ENCODE measurements at places on chromosomes 7 and 10.

DNA sequence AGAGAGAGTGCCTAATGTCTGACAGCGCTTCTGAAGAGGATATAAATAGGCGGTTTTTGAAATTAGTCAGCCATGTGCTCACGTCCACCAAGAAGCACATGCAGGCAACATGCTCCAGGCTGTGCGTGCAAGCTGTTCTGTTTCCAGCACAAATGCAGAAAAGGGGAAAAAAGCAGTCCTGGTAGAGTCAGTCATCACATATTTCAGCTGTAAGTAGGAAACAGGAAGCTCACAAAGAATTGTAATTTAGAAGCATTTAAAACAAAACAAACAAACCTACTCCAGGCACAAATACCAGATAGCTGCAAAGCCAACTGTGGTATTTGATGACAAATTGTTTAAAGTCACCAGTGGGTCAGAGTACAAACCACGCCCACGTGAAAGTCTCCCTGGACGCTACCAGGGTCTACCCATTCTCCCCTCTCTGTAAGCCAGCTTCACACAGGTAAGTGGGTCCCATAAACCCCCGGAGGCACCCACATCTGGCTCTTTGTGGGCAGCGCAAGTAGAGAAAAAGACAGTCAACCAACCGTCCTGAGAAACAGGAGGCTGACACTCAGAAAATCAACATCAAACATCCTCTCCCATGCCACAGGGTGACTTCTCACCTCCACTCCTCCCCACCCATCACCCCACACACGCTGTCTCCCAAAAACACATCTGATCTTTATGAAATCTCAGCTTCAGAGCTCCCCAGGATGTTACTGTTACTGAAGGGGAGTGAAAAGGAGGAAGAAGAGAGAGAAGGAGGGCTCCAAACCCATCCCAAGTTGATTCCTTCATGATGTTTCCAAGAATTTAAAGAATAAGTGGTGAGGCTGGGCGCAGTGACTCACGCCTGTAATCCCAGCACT lies 186.4 kb downstream of the FAM107B start:
- peak; percentile 86 for DNase-seq

GRCh38 chr7:93013446-93014061 lies 104.2 kb downstream of the SAMD9 start:
- no peak for DNase-seq

DNA sequence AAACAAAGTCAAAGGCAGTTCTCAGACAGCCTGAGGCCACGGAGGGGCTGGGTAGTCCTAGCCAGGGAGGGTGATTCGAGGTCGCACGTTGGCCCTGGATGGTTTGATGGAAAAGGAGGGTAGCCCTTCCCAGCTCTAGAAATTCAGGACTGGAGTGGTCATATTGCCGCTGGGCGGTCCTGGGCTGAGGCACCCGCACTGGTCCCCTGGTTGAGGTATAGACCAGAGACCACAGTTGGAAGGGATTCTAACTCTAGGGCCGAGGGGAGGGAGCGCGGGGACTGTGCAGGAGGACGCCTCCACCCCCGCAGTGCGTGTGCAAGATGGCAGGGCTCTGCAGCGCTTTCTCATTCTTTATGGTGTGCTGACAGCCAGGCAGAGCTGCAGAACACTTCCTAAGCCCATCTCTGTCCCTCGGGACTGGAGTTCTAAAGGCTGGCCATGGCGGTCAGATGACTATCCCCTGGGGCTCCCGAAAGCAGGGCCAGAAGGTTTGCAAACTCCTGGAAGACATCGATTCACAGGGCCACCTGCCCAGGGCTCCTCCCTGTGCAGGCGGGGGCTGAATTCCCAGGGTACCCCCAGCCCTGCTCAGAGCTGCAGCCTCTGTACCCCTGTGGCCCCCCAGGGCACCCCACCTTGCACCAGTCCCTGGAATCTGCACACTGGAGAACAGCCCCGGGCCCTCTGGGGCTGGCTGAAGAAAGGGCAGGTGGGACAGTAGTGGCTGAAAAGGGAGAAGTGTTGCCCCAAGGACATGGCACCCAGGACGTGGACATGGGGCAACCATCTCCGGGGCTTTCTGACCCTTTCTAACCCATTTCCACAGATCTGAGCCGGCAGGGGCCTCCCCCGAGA lies 51.0 kb upstream of the ELN start:
- DNase-seq = peak; percentile 62

DNA sequence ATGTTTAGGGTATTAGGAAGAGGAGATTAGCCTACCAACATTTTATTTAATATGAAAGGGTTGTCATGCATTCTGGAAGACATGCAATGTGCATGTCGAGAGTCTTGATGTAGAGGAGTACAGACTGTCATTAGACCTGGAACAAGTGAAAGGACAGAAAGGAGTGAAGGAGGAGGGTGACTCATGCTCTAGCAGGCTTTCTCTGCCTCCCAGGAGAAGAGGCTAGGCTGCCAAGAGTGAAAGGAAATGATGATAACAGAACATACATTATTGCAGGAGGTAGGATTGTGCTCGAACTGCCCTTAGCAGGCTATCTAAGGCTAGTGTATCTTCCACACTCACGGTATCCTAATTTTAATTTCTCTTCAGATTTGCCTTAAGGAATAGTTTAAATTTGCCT lies 228.8 kb downstream of the EXOC4 start:
- peak; percentile 35 for DNase-seq

DNA sequence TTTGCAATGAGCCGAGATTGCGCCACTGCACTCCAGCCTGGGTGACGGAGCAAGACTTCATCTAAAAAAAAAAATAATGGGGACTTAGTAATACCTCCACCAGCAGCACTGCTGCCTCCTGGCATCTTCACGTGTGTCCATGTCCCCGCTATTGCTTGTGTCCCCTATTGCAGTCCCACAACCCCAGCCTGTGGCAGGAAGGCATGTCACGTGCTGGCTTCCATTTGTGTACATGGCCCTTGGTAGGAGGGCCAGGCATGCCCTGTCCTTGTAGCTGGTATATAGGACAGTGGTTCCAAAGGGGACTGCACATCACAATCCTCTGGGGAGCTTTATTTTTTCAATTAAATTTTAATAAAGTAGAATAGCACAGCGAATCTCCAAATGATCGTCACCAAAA lies 5.7 kb downstream of the ZNF783 start:
- DNase-seq = no peak

DNA sequence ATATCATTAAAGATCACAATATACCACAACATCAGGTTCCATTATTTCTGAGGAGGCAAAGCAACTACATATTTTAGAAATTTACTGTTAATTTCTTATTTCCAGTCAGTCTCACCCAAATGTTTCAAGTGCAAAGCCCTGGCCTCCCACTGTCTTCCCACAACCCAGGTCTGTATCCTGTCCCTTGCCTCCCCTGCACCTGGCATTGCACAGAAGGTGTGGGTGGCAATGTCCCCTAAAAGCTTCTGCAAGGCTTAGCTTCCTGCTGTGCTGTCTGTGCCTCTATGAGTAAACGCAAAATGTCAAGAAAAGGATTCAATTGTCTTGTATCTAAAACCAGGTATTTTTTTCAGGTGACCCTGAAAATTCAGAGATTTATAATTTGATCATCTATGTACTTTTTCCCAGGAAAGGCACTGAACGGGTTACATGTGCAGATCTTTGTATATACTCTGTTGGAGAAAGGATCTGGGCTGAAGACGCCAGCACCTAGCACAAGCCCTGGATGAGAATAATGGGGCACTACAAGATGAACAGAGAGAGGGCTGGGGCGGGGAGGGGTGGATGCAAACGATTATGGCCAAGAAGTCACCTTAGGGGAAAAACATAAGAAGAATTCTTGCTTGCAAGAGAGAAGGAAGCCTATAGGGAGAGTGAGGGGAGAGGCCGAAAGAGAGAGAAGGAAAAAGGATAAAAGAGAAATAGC lies 3.1 kb upstream of the ANTXRL start:
- DNase-seq = no peak

GRCh38 chr7:151058781-151059366 lies 515 bp upstream of the SLC4A2 start:
- no peak for DNase-seq

DNA sequence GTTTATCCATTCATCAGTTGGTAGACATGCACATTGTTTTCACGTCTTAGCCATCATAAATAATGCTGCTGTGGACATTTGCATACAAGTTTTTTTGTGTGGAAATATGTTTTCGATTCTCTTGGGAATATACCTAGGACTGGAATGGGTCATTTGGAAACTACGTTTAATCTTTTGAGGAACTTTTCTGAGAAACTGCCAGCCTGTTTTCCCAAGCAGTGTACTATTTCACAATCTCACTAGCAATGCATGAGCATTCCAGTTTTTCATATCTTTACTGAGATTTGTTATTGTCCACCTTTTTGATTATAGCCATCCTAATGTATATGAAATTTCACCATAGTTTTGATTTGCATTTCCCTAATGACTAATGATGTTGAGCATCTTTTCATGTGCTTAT lies 95.7 kb upstream of the JAZF1 start:
- no peak for DNase-seq

GRCh38 chr10:132642732-132643008 lies 105.1 kb downstream of the INPP5A start:
- DNase-seq = no peak

DNA sequence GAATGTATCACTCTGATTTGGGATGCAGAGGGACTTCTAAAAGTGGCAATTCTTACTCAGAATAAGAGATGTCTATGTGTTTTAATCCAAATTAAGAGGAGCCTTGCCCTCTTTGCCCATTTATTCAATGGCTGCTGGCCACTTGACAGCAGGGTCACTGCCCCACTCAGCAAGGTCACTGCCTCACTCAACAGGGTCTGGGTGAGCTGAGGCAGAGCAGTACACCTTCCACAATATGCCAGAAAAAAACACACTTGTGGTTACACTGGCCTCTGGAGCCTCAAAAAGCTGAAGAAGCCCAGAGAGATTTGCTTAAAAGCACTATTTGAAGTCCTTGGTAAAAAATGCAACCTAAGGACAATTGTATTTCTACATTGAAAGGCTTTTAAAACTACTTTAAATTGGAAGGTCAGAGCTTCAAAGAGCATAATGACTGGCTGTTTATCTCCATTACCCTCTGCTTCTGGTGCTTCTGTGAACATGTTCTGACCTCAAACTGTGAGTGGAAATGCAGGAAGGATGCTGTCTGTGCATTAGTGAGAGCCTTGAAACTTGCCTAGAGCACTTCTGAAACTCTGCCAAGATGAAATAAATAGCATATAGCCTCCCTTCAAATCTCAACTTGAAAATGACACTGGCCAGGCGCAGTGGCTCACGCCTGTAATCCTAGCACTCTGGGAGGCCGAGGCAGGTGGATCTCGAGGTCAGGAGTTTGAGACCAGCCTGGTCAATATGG lies 35.1 kb upstream of the WIPF3 start:
- DNase-seq = no peak

DNA sequence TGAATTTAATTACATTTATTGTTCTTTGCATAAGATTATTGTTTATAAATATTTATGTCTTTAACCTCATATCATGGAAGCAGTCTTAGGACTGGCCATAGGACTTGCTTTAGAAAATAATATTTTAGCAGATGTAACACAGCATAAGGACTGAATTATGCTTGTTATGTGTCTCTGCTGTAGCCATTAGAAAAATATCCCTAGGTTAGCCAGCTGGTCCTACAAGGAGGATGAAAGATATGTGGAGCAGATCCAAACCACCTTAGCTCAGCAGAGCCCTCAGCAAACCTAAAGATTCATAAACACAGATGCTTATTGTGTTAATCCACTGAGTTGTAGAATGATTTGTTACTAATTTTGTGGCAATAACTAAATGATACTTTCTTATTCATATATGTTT lies 166.0 kb upstream of the COL1A2 start:
- DNase-seq = peak; percentile 4

- no peak for DNase-seq
Observed at GRCh38 chr7:43470110-43470509, 112.8 kb upstream of the STK17A start.

- no peak for DNase-seq
Observed at GRCh38 chr7:92489634-92490033, 11.9 kb upstream of the ERVW-1 start.

DNA sequence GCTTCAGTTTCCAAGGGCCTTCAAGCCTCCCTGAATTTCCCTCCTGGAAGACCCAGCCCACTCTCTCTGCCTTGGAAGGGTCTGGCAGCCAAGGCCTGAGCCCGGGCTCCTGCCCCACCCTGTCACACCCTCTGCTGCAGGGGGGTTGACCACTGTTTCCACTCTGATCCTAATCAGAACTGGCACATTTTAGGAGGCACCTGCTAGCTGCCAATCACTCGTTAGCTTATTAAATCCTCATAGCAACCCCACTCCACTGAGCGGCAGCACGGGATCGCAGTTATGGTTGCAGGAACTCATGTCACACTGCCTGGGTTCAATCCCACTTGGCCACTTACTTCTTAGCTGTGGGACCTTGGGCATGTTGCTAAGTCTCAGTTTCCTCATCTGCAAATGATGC lies 12.9 kb downstream of the HSPB1 start:
- DNase-seq = no peak

- DNase-seq = no peak
Observed at GRCh38 chr10:60372436-60372835, 17.2 kb downstream of the ANK3 start.

- no peak for DNase-seq
Observed at GRCh38 chr7:158416283-158416933, 171.2 kb downstream of the PTPRN2 start.

GRCh38 chr10:110487411-110488331 lies 10.0 kb upstream of the DUSP5 start:
- no peak for DNase-seq

DNA sequence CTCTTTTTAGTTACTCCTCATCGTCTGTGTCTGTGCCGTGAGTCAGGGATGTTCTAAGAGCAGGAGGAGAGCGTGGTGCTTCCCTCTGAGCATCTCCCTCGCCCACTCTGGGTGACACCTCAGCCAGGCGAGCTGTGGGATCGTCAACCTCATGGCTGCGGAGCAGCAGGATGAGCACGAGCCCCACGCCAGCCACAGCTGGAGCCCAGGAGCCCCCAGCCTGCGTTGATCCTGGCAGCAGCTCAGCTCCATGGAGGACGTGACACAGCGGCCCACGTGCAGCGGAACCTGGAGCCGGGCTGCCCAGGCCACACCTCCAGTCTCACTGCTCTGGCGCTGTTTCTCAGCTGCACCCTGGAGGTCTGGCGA lies 512.0 kb downstream of the PTPRN2 start:
- no peak for DNase-seq
